ENCODE measurements at places on chromosomes 16 and 17.

DNA sequence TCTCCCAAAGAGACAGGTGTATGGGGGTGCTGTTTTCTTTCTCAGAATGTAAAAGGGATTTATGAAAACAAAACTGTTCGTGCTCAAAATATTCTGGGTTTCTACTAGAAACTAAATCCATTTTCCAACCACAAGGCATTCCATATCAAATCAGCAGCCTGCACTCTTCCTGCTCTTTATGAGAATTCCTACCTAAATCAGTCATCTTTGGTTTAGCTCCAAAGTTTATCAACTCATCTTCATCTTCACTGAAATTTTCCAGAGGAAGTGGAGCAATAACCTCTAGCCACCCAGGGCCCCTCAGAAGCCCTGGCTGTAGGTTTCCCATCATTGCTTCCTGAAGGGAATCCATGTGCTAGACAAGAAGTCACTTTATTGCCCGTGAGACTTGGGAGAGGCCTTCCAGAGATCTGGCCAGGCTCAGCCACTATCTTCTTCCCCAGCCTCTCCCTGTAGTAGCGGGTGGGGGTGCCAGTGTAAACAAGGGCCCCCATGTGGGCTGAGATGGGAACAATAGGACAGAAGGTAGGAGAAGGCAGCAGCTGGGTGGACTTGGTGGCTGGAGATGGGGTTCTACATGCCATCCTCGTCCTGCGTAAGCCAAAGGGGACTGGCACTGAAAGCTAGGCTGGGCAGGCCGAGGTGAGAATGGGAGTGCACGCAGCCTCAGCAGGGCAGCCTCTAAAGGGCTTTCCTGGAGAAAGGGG lies 22.0 kb upstream of the ALDH3A1 start:
- DNase-seq, result no peak

GRCh38 chr17:17681744-17682292 lies 560 bp downstream of the RAI1 start:
- DNase-seq, result peak; percentile 30

GRCh38 chr16:89537549-89537925 lies 22.9 kb upstream of the RPL13 start:
- DNase-seq, result no peak

GRCh38 chr17:1560858-1561355 lies 1.7 kb downstream of the PITPNA start:
- DNase-seq, result no peak

- no peak for DNase-seq
Measured at GRCh38 chr17:55440391-55440790, 18.8 kb upstream of the MMD start.

DNA sequence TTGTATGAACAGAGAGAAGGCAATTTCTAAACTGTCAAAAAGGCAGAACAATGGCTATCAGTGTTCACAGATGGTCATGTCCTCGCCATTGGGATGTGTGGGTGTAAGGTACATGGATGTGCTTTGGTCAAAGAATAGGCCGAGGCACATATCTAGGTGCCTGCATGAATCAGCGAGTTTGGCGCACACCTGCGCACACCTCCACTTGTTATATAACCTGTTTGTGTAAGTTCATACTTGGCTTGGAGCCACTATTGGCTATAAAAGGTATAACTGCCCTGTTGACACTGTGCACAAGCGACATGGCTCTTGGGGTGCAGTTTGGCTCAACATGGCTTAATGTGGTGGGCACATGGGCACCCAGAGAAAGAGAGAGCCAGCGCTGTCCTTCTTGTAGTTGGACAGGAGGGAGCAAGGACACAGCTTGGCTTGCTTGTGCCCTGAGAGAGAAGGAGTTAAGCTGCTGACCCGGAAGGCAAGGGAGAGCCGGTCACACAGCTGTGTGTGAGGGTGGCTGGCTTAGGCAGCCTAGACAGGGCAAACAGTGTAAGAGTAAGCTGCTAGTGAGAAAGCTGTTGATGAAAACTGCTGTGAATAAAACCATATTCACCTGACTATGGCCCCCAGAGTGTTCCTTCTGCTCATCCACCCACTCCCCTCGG lies 499.1 kb downstream of the KCNJ2 start:
- no peak for DNase-seq

GRCh38 chr16:414395-415169 lies 10.9 kb upstream of the RAB11FIP3 start:
- DNase-seq, result no peak

GRCh38 chr16:58960484-58960883 lies 226.4 kb upstream of the GOT2 start:
- no peak for DNase-seq

- DNase-seq, result no peak
Measured at GRCh38 chr17:72587156-72587555, 466.3 kb downstream of the SOX9 start.

DNA sequence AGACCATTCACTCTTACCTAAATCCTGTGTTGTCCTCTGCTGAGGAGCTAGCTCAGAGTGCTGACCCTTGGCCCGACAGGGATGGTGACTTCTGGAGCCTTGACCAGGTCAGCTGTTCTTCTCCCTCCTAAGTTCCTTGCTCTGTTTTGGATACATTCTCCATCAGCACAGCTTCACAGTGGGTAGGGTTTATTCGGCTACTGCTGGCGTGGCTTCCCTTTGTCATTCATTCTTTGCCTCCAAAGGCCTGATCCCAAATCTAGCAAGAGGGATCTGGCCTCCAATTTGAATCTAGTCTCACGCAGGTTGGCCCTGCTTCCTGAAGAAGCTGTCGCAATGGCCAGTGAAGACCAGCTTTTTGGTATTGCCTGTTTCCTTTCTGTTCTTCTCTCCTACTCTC lies 116.6 kb downstream of the SHISA9 start:
- DNase-seq, result no peak

DNA sequence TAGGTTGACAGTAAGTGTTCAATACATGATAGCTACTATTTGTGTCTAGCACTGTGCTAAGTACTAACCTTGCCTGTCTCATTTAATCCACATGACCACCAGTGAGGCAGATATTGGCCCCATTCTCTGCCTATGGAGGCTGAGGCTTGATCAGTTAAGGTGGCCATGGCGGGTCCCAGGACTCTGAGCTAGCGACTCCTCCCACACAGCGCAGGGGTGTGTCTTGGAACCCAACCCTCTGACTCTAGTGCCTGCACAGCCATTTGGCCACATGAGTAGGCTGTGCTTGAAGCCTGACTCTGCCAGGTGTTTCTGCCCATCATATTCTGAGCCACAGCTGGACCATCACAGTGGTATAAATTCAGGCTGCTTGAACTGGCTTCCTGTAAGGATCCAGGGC lies 6.4 kb downstream of the NHERF1 start:
- no peak for DNase-seq

GRCh38 chr17:80279895-80280294 lies 19.2 kb downstream of the RNF213 start:
- no peak for DNase-seq

DNA sequence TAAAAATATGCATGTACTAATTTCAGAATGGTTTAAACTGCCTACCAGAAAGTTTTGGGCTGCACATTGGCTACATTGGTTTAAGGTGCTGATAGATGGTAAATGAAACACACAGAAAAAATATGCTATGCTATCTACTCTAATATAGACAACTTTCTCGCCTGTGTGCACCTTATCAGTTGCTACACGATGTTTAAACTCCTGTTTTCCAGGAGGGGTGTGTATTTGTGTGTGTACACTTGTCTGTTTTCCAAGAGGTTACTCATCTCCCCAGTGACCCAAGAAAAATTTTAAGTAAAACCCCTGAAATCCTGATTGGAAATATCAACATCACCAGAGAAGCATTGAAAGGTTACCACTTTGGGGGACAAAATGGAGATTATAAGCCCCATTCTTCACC lies 21.6 kb upstream of the PSMC5 start:
- DNase-seq, result no peak

DNA sequence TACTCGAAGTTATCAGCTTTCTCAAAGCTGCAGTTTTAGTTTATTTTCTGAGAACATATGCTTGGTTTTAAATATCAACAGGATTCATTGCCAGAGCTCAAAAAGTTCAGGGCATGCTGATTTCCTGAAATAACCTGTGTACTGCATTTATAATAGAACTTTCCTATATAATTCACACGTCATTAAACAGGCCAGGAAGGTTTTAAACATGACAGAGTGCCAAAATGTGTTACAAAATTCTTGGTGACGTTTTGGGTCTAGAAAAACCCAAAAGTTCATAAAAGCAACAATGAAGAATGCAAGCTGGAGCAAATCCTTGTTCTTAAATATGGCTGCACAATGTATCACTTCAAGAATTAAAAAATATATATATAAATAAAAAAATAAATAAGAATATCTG lies 1139.1 kb downstream of the CDH11 start:
- no peak for DNase-seq

GRCh38 chr17:62880120-62880519 lies 72.0 kb upstream of the MARCHF10 start:
- DNase-seq, result no peak

DNA sequence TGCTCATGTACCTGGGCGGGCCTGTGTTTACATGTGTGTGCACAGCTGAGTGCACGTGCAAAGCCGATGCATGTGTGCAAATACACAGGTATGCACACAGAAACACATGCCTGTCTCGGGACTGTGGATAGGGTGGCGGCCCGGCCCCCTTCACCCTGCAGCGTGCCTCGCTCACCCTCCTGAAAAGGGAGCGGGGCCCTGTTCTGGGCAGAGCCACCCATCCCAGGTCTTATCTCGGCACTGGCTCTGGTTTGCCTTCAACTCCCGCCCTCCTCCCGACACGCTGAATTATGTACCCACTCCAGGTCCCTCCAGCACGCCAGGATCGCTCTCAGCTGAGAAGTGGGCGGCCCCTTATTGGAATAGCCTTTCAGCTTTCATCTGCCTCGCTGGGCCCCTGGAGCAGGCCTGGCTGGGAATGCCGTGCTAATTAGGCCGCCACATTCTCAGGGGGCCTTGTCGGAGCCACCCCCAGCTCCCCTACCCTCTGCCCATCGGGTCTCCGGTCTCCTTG lies 77.8 kb downstream of the RTN4RL1 start:
- no peak for DNase-seq

- DNase-seq, result peak; percentile 44
Measured at GRCh38 chr17:6435968-6436367, 1.0 kb upstream of the AIPL1 start.

GRCh38 chr17:75633486-75634375 lies 497 bp downstream of the SMIM5 start:
- DNase-seq, result peak; percentile 47
